Fibroblast of mammary gland (primary cell): ENCODE measurements at places on chromosomes 6 and 20.

DNA sequence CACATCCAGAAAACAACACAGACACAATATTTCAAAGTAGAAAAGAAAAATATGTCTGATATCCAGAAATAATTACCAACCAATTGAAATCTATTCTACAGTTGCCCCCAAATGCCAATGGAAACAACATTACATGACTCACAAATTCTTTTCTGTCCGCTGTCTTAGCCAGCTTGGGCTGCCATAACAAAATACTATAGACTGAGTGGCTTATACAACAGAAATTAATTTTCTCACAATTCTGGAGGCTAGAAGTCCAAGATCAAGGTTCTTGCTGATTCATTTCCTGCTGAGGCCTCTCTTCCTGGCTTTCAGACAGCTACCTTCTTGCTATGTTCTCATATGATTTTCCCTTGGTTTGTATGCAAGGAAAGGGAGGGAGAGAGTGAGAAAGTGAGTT, 698.1 kb downstream of the DHX35 start:
- DNase-seq: peak; percentile 59

GRCh38 chr6:149225370-149225769, 92.1 kb upstream of the TAB2 start:
- no peak for DNase-seq

DNA sequence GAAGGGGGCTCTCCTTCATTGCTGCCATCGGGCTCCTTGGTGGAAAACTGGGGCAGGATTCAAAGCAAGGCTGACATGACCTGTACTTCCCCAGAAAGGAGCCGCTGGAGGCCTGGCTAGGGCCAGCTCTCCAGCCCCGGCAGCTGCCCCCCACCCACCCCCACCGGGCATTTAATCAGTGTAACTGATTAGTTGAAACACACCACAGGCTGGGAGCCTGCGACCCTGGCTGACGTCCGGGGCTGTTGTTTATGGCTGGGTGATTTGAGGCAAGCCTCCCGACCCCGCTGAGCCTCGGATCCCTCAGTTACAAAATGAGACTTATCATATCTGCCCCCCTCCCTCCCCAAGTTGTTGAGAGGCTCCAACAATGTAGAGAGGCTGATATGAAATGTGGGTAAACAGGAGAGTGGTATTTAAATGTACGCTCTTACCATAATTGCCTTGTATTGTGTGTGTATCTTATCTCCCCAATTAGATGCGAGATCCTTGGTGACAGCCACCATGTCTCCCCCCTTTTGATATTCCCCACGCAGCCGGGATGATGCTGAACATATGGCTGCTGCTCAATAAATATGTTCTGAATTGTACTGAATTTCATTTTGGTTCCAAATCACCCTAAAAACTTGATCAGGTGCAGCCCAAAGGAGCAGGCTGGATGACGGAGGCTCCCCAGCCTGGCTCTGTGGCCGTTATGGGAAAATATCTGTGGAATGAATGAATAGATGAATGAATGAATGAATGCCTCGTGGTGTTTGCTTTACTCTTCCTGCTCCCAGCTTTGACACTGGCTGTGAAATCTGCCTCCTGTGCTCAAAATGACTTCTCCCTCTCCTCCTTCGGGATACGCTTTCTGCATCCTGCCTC, 31.8 kb upstream of the APCDD1L start:
- DNase-seq: no peak

- no peak for DNase-seq
These were observed 285.8 kb upstream of the SULF2 start for GRCh38 chr20:48070991-48071652.

GRCh38 chr20:45183084-45183483, 8.4 kb downstream of the PI3 start:
- no peak for DNase-seq

DNA sequence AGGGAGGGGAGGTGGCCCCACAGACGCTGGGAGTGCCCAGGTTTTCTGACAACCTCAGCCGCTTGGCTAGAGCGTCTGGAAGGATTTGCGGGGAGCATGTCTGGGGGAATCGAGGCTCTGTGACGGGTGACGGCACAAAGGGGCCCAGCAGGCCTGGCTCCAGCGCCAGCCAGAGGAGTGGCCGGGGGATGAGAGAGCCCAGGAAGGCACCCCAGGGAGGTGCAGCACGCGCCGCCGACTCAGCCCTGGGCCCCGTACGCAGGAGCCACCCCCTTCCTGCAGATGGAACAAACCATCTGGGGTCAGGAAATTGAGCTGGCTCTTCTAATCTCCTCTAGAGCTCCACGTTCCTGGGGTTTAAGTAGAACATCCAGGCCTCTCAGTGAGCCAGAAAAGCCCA, 5.9 kb upstream of the SLCO4A1 start:
- no peak for DNase-seq

GRCh38 chr20:2364044-2364443, 16.7 kb upstream of the TGM6 start:
- peak; percentile 41 for DNase-seq

- DNase-seq: peak; percentile 55
These were observed 94.1 kb downstream of the CDH22 start for GRCh38 chr20:46213946-46214823.

- peak; percentile 63 for DNase-seq
These were observed 6.6 kb downstream of the TRIM15 start for GRCh38 chr6:30169658-30170614.

DNA sequence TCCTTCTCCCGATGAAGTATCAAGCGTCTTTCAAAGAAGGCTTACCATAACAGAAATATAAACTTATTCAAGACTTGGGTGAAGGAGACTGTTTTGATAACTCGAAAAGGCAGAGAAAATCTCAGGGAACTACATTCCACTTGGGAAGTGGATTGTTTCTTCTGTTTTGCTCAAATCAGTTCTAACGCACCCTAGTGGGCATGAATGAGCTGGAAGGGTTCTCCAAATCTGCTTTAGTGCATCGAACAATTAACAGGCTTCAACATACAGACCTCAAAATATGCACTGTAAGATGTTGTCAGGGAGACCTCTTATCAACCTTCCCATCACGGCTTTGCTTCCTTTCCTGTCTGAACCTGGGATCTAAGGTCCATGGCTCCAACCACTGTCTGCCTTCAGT, 392.5 kb downstream of the CD83 start:
- DNase-seq: no peak

GRCh38 chr20:51725584-51726176, 42.5 kb downstream of the ATP9A start:
- DNase-seq: no peak

DNA sequence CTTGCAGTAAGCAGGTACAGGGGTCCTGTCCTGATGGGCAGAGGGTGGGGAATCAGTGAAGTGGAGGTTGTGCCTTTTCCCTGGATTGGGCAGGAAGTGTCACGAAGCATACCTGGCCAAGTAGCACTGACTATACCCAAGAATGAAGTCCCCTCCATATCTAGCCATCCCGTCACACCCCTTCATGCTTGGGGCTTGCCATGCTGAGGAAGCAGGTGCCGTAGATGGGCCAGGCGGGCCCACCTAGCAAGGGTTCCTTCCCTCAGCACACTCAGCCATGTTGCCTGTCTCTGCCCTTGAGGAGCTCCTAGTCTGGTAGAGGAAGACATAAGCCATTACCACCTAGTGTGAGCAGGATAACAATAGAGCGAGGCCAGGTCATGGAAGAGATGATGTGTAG, 33.5 kb downstream of the EIF2S2 start:
- DNase-seq: no peak

- no peak for DNase-seq
These were observed 472.1 kb upstream of the RNF217 start for GRCh38 chr6:124490122-124490521.

DNA sequence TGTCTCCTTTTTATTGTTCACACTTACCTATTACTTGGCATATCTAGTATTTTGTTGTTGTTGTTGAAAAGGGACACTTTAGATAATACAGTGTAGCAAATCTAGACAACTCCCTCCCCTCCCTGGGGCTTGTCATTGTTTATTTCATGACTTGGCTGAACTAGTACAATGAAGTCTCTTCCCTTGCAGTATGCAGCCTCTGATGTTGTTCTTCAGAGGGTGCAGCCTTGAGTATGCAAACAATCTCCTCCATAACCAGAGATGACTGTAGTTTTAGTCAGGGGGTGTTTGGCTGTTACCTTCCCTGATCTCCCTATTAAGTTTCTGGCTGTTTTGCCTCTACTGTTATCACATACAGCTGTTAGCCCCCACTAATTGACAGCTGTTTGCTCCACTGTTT, 315.4 kb upstream of the RUNX2 start:
- DNase-seq: no peak
